ENCODE measurements at places on chromosomes 13 and 19. TPM values are rescaled to one million over a fixed set of nuclear protein-coding genes. Genes with fewer than 3 reads are reported as not detected.

CRTC1 gene
- total RNA-seq: 11.3 TPM

RNF225 gene
- 3.2 TPM for total RNA-seq

DNA sequence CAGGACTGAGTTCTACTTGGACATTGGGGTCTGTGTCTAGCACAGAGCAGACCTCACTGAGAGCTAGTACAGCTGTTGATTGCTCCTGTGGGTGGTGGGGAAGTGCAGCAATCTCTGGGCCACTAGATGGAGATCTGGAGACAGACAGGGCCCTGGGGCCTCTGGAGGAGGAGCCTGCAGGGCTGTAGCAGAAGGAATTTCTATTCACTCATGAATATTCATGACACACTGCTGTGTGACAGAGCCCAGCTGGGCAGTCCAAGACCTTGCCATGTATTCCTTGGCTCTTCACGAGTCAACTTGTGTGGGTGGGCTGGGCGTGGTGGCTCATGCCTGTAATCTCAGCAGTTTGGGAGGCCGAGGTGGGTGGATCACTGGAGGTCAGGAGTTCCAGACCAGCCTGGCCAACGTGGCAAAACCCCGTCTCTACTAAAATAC is 37.5 kb downstream of the SUGP2 start:
- DNase-seq: peak; percentile 63
- H3K4me1 ChIP-seq: peaks cover 2% of the 10 kb centered on the region
- no peaks in the 10 kb centered on the region for H3K27me3 ChIP-seq
- no peak overlapping the region for H3K4me3 ChIP-seq
- no peak overlapping the region for H3K27ac ChIP-seq

GRCh38 chr13:45492538-45492937 is 27.8 kb downstream of the COG3 start:
- no peaks in the 10 kb centered on the region for H3K4me1 ChIP-seq
- no peaks in the 10 kb centered on the region for H3K27me3 ChIP-seq
- H3K4me3 ChIP-seq: no peak overlapping the region
- no peaks in the 10 kb centered on the region for H3K36me3 ChIP-seq

MICU2 gene
- total RNA-seq: 32.4 TPM

CGB2 gene
- total RNA-seq: not detected

DNA sequence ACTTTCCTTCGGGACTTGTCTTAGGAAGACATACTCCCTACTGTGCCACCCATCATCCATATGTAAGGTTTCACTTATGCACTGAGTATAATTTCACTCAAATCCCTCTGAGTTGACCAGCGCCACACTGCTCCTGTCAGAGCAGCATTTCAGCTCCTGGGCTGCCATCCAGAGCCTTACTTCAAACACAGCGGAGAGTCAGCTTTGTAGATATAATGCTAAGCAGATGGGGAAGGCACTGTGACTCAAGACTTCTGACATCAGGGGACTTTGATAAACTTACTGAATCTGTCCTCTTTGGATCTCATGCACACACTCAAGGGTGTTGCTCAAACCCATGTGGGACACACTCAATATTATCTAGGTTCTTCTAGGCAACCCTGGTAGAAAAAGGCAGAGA is 34.9 kb downstream of the DOCK9 start:
- H3K27me3 ChIP-seq: no peaks in the 10 kb centered on the region
- DNase-seq: no peak
- no peak overlapping the region for H3K27ac ChIP-seq
- no peak overlapping the region for H3K4me3 ChIP-seq
- peaks cover 5% of the 10 kb centered on the region for H3K4me1 ChIP-seq

DNA sequence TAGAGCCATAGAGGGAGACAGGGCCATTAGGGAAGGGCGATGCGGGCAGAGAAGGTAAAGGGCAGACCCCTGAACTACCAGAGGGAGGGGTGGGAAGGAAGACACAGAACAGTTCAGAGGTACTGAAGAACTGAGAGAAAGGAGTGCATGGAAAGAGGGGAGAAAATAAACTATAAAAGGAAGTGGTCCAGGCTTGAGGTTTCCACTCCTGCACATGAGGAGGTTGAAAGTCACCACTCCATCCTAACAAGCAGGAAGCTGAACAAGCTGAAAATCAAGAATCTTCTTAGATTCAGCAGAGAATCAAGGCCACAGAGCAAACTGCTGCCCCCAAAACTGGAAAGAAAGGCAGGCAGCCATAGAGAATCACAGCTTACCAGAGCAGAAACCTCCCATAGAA is 45.1 kb downstream of the MIPEP start:
- H3K4me3 ChIP-seq: no peak overlapping the region
- no peaks in the 10 kb centered on the region for H3K36me3 ChIP-seq
- no peaks in the 10 kb centered on the region for H3K4me1 ChIP-seq
- no peak for DNase-seq
- H3K27me3 ChIP-seq: no peaks in the 10 kb centered on the region
- no peak overlapping the region for H3K27ac ChIP-seq

DNA sequence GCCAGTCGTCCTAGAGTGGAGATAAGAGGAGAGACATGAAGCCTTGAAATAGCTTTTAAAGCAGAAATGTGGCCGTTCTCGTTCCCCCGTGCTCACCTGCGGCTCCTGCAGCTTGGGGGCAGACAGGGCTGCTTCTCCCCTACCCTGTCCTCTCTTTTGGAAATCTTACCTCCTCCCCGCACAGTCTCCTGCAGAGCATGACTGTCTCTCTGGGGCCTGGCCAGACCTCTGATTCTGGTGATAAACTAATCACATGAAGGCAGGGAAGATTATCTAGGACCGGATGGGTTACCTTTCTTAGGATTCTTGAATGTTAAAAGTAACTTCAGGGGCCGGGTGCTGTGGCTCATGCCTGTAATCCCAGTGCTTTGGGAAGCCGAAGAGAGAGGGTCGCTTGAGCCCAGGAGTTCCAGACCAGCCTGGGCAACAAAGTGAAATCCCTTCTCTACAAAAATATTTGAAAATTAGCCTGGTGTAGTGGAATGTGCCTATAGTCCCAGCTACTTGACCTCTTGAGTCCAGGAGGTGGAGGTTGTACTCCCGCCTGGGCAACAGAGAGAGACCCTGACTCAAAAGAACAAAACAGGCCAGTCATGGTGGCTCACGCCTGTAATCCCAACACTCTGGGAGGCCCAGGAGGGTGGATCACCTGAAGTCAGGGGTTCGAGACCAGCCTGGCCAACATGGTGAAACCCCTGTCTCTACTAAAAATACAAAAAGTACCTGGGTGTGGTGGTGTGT is 8.1 kb downstream of the CEBPA start:
- no peaks in the 10 kb centered on the region for H3K27me3 ChIP-seq
- no peak overlapping the region for H3K4me3 ChIP-seq
- DNase-seq: no peak
- peaks cover 86% of the 10 kb centered on the region for H3K4me1 ChIP-seq

GRCh38 chr19:43735957-43736356 is 18.8 kb downstream of the SMG9 start:
- H3K27ac ChIP-seq: no peak overlapping the region
- no peak for DNase-seq
- H3K4me3 ChIP-seq: no peak overlapping the region
- H3K36me3 ChIP-seq: no peaks in the 10 kb centered on the region
- H3K27me3 ChIP-seq: no peaks in the 10 kb centered on the region

DNA sequence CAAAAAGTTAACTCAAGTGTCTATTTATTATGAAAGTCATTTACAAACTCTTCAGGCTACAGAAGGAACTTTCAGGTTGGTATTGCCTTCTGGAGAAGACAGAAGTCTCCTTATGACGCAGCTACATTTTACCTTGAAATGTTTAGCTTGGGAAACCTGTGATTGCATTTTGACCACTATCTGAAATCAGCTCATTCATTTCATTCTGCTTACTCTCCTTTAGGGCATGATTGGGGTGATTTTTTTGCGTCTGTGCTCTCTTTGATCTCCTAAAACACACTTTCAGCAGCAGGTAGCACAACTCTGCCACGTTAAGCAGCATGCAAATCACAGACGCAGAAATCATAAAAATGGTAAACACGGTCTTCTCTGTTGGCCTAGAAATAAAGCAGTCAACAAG is 9.6 kb downstream of the GJB6 start:
- no peaks in the 10 kb centered on the region for H3K27me3 ChIP-seq
- H3K36me3 ChIP-seq: no peaks in the 10 kb centered on the region
- no peak overlapping the region for H3K4me3 ChIP-seq
- H3K27ac ChIP-seq: no peak overlapping the region

DNA sequence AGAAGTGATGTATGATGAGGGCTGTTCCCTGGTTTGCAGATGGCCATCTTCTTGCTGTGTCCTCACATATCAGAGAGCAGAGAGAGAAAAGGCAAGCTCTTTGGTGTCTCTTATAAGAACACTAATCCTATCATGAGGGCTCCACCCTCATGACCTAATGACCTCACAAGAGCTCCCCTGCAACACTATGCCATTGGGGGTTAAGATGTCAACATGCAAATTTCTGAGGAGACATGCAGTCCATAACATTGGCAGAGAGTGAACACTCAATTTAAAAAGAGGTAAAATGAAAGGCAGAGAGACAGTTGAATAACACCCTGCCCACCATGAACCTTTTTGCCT is 10.9 kb downstream of the FAM187B start:
- DNase-seq: no peak
- H3K27ac ChIP-seq: peak overlapping the region; percentile 20
- H3K36me3 ChIP-seq: no peaks in the 10 kb centered on the region

DNA sequence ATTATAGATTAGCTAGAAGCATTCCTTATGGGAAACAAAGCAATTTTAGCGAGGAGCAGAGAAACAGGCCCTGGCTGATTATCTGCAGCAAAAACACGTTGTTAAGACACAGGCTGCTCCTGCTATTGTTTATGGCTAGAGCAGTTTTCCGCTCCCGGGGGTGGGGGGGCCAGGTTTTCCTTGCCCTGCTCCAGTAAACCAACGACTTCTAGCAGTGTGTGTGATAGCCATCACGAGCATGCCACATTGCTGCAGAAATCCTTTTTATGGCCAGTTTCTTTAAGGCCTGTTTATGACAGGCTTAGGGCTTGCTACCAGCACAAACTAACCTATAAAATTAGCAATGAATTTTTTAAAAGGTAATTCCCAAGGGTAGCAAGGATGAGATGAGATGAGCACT is 18.4 kb upstream of the IL17D start:
- H3K4me1 ChIP-seq: no peaks in the 10 kb centered on the region
- H3K27ac ChIP-seq: no peak overlapping the region
- no peaks in the 10 kb centered on the region for H3K27me3 ChIP-seq
- no peaks in the 10 kb centered on the region for H3K36me3 ChIP-seq
- no peak overlapping the region for H3K4me3 ChIP-seq

COL5A3 gene
- 15.9 TPM for total RNA-seq

DNA sequence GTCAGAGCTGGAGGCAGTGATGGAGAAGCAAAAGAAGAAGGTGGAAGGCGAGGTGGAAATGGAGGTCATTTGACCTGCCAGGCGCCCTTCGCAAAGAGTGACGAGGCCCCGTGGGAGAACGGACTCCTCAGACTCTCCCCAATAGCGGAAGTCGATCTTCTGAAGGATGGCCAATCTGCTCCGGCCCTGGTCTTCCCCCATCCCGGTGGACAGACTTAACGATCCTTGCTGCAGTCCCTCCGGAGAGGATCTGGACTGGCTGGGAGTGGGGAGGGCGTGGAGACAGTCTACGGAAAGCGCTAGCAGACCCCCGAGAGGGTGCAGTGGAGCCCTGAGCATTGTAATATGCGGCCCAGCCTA is 11.9 kb downstream of the EPS8L1 start:
- peaks cover 28% of the 10 kb centered on the region for H3K36me3 ChIP-seq
- no peak overlapping the region for H3K27ac ChIP-seq
- H3K4me1 ChIP-seq: peaks cover 28% of the 10 kb centered on the region

DNA sequence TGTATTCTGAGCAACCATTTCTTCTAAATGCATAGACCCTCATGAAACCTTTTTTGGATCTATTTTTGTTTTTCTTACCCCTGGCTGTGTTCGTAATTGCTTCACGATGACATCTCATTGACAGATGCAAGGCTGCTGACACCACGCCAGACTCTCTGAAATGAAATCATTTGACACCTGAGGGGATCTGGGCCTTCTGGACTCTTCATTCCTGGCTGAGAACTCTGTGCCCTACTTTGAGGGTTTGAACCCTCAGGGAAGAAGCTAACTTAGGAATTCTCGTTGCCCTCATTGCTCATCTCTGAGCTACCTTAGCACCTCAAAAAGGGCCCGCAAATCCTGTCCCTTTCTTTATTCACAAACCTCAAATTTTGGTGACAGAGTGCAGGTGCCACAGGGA is 40.5 kb upstream of the NBEA start:
- H3K27me3 ChIP-seq: no peaks in the 10 kb centered on the region
- no peaks in the 10 kb centered on the region for H3K36me3 ChIP-seq
- H3K4me1 ChIP-seq: no peaks in the 10 kb centered on the region
- no peak for DNase-seq

DNA sequence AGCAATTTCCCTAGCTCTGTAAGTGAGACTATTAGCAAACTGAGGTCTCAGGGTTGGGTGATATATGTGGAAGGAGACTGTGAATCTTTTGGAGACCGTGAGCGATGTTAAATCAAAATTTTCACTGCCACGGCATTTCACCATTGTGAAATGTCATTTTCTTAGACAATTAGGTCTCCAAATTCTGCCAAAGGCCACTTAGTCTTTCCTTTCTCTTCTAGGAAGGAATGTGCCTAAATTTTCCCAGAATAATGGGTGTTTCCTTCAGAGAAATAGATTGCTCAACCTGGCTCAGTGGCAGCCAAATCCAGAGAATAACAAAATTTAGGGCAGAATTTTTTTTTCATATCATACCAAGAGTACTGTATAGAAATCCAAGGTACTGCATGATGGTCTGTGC is 64.5 kb upstream of the SCEL start:
- no peaks in the 10 kb centered on the region for H3K4me1 ChIP-seq
- H3K27me3 ChIP-seq: no peaks in the 10 kb centered on the region
- DNase-seq: no peak
- no peak overlapping the region for H3K27ac ChIP-seq
- H3K36me3 ChIP-seq: no peaks in the 10 kb centered on the region
- H3K4me3 ChIP-seq: no peak overlapping the region

GRCh38 chr13:24925318-24926231 is 161.6 kb downstream of the RNF17 start:
- peaks cover 12% of the 10 kb centered on the region for H3K4me1 ChIP-seq
- H3K4me3 ChIP-seq: no peak overlapping the region
- H3K27me3 ChIP-seq: peaks cover 2% of the 10 kb centered on the region
- no peaks in the 10 kb centered on the region for H3K36me3 ChIP-seq
- H3K27ac ChIP-seq: no peak overlapping the region
- no peak for DNase-seq

GRCh38 chr13:113063091-113063491 is 42.5 kb upstream of the F7 start:
- no peak overlapping the region for H3K4me3 ChIP-seq
- no peaks in the 10 kb centered on the region for H3K36me3 ChIP-seq
- H3K4me1 ChIP-seq: no peaks in the 10 kb centered on the region
- no peak for DNase-seq
- H3K27me3 ChIP-seq: no peaks in the 10 kb centered on the region

GRCh38 chr19:35963514-35963913 is 27.3 kb downstream of the LRFN3 start:
- H3K36me3 ChIP-seq: no peaks in the 10 kb centered on the region
- H3K4me1 ChIP-seq: peaks cover 6% of the 10 kb centered on the region
- peak; percentile 56 for DNase-seq
- H3K4me3 ChIP-seq: no peak overlapping the region
- H3K27ac ChIP-seq: no peak overlapping the region

GRCh38 chr13:97539651-97540610 is 106.0 kb downstream of the RAP2A start:
- H3K27ac ChIP-seq: no peak overlapping the region
- DNase-seq: no peak
- H3K36me3 ChIP-seq: no peaks in the 10 kb centered on the region
- H3K27me3 ChIP-seq: no peaks in the 10 kb centered on the region
- no peaks in the 10 kb centered on the region for H3K4me1 ChIP-seq

COX6B1 gene
- total RNA-seq: 295 TPM

DCUN1D2 gene
- total RNA-seq: 10.3 TPM

- no peak for DNase-seq
- no peak overlapping the region for H3K27ac ChIP-seq
Observed at GRCh38 chr13:30204564-30204963, 102.8 kb downstream of the KATNAL1 start.
